ENCODE measurements at places on chromosomes 1 and 21.

DNA sequence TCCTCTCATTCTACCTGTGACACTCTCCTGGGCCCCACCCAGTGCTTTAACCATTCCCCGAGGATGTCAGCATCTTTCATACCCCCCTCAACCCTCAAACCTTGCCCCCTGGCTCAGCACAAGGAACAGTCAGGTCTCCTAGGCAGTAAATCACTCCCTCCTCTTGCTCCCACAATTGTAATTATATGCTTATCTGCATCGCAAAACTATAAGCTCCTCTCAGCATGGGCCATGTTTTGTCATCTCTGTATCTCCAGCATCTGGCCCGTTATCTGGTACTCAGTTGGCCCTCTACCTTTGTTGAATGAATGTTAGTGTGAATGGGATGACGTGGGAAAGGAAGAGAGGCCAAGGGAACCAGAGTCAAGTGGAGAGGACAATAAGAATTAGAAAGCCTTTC, 2.8 kb upstream of the ELOVL1 start:
- DNase-seq: no peak

DNA sequence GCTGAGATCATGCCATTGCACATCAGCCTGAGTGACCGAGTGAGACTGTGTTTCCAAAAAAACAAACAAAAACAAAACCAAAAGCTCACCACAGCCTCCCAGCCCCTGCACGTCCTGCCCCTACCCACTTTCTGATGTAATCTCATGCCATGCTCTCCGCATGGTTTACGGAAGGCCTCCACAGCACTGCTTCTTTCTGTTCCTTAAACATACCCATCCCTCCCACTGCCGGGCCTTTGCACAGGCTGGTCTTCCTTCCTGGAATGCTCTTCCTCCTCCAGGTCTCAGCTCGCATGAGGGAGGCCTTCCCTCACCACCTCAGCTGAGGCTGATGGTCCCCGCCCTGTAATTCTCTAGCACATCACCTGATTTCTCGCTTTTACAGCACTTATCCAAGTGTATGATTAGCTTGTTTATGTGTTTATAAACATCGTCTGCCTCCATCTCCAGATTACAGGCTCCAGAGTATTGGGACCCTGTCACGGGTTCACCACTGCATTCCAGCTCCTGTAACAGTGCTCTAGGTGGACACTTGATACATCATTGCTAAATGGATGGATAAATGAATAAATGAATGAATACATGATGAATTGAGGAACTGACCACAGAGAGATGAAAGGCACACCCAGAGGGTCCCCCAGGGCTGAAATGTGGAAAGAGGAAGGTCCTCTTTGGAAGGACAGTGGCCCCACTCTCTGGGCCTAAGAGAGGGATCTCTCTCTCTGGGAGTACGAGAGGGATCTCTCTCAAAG, 22.1 kb downstream of the TCEA3 start:
- no peak for DNase-seq

DNA sequence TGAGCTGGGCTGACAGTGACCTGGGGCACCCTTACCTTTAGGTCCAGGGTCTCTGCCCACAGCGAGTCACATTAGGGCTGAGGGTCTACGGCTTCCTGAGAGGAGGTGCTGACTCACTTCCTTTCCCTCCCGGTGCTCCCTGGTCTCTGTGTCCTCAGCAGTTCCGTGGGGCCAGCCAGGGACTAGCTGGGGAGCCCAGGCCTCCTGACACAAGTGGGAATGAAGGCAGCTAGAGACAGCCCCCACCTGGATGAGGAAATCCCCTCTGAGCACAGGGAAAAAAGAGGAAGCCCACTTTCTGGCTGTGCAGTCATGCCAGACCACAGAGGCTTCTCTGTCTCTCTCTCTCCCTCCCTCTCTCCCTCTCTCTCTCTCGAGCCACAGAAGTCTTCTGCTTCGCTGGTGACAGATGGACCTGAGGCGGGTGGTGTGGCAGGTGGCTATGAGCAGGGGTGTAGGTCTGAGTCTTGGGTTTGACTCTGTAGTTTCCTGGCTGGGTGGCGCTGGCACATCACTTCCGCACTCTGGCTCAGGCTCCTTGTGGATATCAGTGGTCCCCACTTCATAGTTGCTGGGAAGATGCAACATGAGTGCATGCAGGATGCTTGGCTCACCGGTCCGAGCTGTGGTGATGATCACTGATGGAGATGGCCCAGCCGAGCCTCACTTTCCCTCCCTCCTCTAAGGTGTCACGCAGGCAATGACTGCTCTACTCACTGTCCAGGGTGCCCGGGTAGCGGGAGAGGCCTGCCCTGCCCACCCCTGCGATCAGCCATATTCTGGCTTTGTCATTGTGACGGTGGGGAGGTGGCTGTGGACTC, 3.5 kb downstream of the SLC66A1 start:
- DNase-seq: no peak

- no peak for DNase-seq
Measured at GRCh38 chr21:27741736-27742135, 774.8 kb upstream of the ADAMTS5 start.

DNA sequence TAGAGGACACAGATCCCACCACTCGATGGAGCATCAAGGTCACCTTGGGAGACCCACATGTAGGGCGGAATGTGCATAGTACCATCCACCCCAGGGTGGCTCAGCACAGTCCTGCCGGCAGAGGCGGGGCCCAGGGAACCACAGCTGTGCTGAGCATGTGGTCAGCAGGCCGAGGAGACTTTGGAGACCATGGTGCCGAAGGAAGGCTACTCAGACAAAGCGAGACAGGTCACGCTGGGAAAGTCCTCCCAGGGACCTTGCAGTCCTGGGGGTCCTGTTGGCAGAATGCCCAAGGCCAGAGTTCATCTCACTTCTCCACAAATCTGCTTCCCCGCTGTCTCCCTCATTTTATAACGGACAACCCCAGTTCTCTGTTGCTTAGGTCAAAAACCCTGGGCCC, 22.5 kb downstream of the WNT3A start:
- no peak for DNase-seq

DNA sequence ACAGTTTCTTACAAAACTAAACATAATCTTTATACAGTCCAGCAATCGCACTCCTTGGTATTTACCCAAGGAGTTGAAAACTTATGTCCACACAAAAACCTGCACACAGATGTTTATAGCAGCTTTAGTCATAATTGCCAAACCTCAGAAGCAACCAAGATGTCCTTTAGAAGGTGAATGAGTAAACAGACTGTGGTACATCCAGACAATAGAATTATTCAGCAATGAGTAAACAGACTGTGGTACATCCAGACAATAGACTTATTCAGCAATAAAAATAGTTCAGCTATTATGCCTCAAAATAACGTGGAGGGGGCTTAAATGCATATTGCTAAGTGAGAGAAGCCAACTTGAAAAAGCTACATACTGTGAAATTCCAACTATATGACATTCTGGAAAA, 87.0 kb upstream of the GALNT2 start:
- no peak for DNase-seq

DNA sequence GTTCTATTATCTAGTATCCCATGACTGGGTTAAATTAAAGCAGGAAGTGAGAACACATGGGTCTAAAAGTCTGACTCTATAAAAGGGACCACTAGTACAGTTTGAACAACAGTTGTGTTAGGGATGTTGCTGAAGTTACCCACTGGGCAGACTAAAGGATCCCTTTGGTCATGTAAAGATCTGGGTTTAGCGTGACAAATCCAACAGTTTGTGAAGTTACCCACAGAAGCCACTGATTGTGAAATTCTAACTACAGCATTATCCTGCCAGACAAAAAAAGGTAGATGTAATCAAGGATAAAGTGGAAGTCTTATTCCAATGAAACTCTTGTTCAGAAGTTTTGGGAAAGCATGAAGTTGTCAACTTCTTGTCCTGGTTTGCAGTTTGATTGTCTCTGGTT, 5.7 kb downstream of the QSOX1 start:
- DNase-seq: no peak

- DNase-seq: no peak
Measured at GRCh38 chr1:23449958-23450357, 25.4 kb upstream of the TCEA3 start.

DNA sequence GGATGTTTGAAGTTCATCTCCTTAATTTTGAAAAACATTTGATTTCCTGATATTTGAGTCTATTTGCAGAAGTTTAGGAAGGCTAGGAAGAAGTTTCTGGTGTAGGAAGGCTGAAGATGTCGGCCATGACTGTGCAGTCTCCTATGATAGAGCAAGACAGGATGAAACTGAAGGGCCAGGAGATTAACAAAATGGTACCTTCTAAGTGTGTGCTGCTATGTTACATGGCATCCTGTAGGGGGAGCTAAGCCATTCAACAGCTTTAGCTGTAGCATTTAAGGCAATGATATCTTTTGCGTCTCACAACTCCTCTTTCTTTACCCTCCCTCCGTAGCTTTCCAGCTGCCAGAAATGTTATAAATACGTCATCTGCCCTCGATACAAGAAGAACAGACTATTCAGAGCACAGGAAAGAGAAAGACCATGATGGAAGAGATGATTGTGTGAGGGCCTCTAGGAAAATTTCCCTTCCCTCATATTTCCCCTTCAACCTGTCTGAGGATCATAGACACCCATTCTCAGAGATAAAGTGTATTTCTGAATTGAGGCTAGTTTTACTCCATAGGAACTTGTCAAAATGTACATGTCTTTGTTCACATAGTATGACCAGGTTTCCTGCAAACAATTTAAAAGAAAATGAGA, 61.1 kb downstream of the XCL1 start:
- DNase-seq: no peak

GRCh38 chr1:190963321-190963720, 485.7 kb upstream of the BRINP3 start:
- no peak for DNase-seq

DNA sequence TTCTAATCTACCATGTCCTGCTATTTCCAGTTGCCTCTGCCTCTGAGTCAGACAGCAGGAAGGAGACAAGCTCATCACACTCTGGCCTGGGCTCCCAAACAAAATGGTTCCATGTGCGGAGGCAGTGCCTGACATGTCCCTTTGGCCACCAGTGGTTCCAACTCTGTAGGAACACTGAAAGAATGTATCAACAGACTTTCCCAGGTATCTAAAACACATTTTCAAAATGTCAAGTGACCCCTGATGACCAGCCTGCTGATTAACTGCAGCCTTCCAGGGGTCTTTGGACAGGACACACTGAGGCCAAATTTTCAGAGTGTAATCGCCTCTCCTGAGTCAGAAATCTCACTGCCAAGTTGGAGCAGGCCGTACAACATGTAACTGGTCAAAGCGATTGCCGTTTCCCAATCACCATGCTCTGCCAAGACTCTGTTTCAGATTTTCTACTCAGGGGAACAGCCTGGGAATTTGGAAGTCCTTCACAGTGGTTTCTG, 172.7 kb downstream of the TPR start:
- no peak for DNase-seq

- no peak for DNase-seq
Measured at GRCh38 chr1:109198043-109198695, 15.5 kb upstream of the SARS1 start.

DNA sequence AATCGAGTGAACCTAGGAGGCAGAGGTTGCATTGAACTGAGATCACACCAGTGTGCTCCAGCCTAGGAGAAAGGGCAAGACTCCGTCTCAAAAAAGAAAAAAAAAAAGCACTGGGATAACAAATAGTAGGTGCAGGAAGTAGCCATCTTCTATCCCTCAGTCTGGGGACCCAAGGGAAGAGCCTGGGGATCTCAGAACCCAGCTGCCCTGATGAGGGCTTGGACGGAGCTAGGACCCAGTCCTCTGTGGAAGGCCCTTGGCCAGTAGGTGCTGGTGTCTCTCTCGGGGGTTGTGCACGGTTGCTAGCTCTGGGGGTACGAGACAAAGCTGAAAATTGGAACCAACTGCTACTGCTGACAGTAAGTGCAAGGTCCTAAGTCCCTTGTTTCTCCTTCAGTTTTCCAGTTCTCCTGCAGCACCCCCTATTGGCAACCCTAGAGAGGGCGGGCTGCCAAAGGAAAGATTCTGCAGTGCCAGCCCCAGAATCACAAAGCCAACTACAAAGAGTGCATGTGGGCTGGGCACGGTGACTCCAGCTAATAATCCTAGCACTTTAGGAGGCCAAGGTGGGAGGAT, 57.6 kb upstream of the KIF1B start:
- no peak for DNase-seq
